Stimulated activated CD4-positive, alpha-beta T cell treated with anti-CD3 and anti-CD28 coated beads, Interleukin-12 subunit alpha, Interleukin-12 subunit beta, amount 100 ng/mL, for 24 hours (primary cell): ENCODE measurements at places on chromosomes 4 and X.

GRCh38 chr4:63558709-63559108 lies 850.5 kb downstream of the TECRL start:
- DNase-seq = no peak

DNA sequence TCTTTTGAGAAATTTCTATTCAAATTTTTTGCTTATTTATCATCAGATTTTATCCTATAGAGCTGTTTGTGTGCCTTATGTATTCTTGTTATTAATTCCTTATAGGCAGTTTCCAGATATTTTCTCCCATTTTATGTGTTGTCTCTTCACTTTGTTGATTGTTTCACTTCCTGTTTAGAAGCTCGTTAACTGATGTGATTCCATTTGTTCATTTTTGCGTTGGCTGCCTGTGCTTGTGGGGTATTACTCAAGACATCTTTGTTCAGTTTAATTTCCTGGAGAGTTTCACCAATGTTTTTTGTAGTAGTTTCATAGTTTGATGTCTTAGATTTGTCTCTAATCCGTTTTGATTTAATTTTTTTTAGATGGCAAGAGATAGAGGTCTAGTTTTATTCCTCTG lies 14.6 kb downstream of the ZNF718 start:
- no peak for DNase-seq

- DNase-seq = no peak
Observed at GRCh38 chrX:47960406-47960805, 43.4 kb downstream of the ZNF182 start.

DNA sequence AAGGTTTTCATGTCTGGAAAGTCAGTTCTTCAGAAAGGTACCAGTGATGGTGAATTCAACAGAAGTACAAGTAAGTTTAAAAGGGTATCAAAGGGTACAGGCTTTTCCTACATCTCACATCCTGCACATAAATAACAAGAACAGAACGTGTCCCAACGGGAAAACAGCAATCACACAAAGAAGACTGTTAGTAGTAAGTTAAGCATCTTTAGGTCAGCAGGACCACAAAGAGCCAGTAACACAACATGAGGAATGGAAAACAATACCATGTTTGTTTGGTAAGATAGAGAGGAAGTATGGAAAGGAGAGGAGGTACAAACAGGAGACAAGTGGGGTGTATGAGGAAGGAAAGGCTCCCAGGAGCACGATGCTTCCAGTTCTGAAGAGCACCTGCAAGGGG lies 43.2 kb downstream of the SAT1 start:
- no peak for DNase-seq

DNA sequence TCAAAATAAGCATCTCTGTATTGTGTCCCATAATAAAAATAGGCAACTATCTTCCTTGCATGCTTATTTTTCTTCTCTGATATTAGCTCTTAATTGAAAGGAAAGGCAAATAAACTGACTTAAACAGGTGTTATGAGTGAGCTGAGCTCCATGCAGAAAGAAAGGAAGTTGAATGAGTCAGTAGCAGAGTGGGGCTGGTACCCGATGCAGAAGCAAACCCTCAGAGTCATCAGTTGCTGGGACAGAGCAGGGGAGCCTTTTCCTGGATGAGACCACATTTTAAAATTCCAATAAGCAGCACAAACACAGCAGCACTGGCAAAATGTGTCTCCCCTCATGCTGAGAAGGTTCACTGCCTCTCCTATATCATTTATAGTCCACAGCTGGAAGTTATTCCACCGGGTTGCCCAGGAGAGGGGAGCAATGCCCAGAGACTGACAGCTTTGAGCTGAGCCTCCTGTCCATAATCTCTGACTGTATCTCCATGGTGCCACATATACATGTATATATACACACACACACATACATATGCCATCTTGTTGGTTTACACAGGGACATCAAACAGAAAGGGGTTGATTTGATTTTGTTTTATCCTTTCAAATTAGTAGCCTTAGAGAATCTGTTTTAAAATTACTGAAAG lies 274.3 kb upstream of the PPARGC1A start:
- DNase-seq = no peak

DNA sequence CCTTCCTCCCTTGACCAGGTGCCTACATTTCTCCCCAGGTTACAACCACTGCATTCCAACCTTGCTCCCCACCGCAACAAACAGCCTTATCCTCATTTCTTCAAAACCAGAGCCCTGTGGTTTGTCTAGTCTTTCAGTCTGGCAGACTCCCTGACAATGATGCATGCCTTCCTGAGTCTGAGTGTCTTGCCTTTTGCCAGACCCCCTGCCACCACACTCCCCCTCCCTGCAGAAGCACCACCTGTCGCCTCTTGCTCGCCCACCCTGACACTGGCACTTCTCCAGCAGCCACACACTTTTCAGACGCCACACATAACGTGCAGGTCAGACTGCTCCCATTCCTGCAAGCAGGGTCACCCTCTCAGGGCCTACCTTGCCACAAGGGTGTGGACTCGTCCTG lies 349.2 kb upstream of the NOCT start:
- DNase-seq = no peak

GRCh38 chr4:184550476-184550875 lies 76.1 kb upstream of the IRF2 start:
- DNase-seq = no peak

DNA sequence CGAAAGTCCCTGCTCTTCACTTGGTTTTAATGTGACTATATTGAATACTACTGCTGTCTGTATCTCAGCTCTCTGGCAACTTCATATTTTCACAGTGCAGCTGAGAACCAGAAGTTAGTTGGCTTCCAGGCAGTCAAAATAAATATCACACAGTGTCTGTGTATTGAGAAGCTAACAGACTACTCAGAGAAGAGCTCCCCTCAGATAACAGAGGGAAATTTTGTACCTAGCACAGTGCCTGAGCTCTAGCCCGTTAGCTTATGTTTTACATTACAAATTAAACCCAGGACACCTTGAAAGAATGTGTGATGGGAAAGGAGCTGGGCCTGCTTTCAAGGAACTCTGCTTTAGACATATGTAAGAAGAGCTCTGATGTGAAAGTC lies 22.7 kb downstream of the JADE1 start:
- DNase-seq = no peak

DNA sequence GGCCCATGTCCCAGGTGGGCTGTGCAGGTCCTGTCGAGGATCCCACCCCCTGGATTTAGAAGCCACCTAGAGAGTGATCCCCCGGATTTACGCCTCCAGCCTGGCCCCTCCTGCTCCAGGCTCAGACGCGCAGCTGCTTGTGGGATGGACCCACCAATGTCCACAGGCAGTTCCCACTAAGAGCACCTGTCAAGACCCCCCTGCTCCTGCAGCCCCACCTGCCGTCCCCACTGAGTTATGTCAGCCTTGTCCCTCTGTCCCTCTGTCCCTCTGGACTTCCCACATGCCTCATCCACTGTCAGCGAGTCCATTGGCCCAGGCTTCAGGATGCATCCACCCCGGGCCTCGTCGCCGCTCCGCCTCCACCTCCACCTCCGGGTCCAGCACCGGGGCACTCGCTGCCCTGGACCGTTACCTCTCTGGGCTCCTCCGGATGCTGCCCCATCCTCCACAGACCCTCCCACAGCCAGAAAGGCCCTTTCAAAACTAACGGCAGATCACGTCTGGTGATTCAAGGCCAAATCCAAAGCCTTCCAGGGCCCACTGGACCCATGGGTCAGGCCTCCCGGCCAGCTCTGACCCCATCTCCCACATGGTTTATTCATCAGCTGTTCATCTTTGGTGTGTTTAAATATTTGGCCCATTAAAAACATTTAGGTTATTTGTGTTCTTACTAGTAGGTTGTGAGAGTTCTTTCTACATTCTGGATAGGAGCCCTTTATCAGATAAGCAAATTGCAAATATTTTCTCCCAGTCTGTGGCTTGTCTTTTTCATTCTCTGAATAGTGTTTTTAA lies 28.3 kb downstream of the HTRA3 start:
- no peak for DNase-seq

- no peak for DNase-seq
Observed at GRCh38 chrX:65731684-65732289, 64.3 kb downstream of the MSN start.

DNA sequence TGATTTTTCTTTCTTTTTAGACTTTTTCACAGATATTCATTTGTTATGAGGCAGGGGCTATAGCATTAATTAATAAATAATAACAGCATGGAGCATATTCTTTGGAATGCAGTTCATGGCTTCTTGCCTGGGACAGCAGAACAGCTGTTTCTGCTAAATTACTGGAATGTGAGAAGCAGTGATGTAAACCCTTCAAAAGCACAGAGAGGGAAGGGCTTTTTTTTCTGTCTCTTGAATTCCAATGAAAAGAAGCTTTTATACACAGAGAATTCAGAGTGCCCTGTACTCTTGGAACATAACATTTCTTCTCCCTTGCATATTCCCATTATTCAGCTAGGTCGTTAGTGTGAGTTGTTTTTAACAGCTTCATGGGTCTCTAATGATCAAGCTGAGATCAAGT lies 28.5 kb upstream of the ANK2 start:
- DNase-seq = no peak

GRCh38 chr4:6183740-6184139 lies 16.6 kb downstream of the JAKMIP1 start:
- DNase-seq = no peak

DNA sequence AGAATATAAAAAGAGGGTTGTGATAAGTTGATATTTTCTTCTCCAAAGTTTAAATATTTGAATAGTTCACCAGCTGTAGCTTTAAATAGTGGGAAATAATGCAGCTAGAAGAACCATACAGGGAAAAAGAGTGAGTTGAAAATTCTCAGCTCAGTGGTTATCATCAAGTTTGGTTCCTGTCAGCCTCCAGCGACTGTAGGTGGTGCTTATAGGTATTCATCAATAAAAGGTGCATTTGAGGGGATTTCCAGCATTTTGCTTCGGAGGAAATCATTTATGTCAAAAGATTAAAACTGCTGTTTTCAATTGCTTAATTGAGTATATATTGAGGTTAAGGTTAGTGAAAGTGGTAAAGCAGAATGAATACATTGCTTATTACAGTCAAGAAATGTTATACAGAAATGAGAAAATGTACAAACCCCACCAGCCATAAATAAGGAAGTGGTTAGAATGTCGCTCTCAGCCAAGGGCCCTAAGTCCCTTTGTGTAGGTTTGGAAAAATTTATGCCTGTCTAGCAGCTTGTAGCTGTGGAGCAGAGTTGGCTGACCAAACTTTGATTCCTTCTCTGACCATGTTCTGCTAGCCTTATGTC lies 532.9 kb upstream of the FTHL17 start:
- no peak for DNase-seq

DNA sequence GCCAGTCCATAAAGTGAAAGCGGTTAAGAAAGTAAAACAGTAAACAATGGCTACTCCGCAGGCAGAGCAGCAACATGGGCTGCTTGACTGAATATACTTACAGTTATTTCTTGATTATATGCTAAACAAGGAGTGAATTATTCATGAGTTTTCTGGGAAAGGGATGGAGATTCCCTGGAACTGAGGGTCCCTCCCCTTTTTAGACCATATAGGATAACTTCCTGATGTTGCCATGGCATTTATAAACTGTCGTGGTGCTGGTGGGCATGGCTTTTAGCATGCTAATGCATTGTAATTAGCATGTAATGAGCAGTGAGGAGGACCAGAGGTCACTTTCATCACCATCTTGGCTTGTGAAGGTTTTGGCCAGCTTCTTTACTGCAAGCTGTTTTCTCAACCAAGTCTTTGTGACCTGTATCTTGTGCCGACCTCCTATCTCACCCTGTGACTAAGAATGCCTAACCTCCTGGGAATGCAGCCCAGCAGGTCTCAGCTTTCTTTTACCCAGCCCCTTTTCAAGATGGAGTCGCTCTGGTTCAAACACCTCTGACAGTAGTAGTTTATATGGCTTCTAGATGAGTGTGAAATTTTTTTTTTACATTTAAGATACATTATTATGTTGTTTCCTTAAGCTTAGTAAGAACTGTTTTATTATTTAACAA lies 514.8 kb upstream of the TENM3 start:
- DNase-seq = no peak

DNA sequence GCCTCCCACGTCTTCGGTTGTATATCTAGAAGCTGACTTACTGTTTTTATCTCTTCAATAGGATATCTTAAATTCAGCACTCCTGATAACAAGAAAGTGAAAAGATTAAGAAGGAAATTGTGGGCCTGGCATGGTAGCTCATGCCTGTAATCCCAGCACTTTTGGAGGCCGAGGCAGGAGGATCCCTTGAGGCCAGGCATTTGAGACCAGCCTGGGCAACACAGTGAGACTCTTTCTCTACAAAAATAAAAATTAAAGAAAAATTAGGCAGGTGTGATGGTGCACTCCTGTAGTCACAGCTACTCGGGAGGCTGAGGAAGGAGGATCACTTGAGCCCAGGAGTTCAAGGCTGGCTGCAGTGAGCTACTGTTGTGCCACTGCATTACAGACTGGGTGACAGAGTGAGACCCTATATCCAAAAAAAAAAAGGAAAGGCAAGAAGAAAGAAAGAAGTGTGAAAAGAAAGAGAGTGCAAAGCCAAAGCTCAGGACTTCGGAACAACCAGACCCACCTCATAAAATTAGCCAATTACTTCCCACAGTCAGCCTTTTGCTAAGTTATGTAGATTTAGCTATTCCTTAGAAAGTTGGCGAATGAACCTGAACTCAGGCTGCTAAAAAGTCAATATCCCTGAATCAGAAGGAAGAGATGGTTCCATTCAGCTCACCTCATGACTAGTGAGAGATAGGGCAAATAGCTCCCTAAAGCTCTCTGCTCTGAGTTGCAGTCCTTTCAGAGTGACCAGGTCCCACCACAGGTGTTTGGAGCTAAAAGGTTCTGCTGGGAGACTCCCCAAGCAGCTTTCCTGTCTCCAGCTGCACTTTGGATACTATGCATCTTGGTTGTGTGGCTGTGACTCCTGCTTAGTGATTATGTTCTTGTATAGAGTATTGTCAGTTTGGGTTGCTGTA lies 9.2 kb downstream of the FGG start:
- DNase-seq = no peak

- DNase-seq = no peak
Observed at GRCh38 chrX:142804085-142804484, 221.6 kb upstream of the SPANXN4 start.

DNA sequence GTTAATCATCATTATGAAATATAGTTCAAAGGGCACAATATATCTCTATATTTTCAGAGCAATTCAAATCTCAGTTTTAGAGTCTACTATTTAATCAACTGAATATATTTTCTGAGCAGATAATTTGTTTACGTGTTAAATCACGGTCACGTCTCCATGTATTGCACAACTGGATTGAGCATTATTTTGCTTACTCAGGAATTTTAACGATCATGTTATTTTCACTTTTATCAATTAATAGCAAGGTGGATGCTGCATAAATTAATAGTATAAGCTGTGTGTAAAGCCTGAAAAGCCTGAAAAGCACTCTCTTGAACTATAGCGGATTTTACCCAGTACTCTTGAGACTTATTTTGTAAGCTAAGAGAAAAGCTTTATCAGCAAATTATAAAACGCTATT lies 374.9 kb downstream of the MAGEB5 start:
- no peak for DNase-seq
